HT-29 (cell line): ENCODE measurements at places on chromosomes 3 and 15.
A peak's percentile ranks its signal among the peaks of the same experiment; 100 is the strongest.

DNA sequence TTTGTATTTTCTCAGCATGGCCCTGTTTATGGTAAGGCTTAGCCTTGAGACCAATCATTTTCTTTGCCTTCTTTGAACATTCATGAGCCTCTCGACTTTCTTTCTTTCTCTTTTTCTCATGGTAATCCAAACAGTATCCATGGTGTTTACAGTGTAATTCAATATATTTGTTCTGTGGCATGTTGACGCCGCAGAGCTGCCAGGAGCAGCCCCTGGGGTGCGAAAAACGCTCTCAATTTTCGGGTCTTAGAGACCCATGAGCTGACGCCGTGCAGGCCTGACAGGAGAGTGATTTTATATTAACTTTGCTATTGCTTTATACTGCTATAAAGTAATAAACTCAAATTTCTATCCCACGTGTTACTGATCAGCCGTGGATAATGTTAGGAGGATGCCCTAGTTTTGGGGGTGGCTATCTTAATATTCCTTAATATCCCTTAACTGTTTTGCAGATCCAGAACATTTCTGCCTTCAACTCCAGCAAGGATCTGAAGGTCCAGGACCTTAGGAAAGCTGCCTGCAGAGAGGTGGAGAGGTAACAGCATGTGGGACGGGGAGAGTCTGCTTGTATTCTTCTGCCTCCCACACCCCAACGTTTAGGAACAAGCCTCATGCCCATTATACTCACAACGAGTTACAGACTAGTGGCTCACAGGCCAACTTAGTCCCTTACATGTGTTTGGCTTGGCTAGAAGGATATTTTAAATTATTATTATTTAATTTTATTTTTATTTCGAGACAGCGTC is 29.3 kb upstream of the MYO1E start:
- DNase-seq, result no peak

DNA sequence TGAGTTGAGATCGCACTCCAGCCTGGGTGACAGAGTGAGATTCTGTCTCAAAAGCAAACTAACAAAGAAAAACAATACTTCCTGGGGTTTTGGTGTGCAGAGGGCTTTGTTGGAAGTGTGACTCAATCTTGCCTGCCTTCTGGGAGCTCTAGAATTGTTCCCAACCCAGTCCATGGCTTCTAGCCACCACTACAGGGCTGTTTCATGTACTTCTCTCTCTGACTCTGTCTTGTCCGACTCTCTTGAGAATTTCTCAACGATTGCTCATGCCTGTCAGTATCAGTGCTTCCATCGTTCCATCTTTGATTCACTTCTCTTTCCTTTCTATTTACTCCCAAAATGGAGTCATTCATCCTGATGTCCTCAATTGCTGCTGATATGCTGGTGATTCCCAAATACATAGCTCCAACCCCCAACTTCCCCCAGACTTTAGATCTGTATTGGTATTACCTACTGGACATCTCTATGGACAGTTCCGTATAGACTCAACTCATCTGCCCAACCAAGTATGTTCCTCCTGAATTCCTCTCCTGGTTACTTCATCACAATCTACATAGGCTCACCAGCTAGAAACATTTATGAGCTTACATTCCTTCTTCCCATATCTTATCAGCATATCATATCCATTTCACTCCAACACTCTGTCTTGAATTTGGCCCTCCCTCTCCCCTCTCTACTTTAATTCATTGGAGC is 1.8 kb upstream of the AP2M1 start:
- DNase-seq, result no peak

GRCh38 chr3:158107605-158108444 is 1.6 kb upstream of the SHOX2 start:
- DNase-seq, result no peak

- DNase-seq, result no peak
Measured at GRCh38 chr3:169455472-169455871, 208.0 kb downstream of the MECOM start.

DNA sequence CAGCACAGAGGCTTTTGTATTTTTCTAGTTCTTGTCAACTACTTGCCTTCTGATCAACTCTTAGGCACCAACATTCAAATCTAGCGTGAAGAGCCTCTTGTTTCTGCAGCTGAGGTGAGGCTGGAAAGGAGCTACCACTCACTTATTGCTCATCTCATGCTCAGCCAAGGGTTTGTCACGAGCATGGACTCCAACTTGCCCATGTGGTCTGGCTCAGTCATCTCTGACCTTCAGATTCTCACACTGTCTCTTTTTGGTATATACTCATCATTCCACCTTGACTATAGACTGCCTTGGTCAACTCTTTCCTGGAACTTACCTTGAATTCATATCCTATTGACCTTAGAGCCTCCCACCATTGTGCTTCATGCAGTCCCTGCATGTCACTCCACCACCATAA is 5.2 kb upstream of the GJD2 start:
- no peak for DNase-seq

DNA sequence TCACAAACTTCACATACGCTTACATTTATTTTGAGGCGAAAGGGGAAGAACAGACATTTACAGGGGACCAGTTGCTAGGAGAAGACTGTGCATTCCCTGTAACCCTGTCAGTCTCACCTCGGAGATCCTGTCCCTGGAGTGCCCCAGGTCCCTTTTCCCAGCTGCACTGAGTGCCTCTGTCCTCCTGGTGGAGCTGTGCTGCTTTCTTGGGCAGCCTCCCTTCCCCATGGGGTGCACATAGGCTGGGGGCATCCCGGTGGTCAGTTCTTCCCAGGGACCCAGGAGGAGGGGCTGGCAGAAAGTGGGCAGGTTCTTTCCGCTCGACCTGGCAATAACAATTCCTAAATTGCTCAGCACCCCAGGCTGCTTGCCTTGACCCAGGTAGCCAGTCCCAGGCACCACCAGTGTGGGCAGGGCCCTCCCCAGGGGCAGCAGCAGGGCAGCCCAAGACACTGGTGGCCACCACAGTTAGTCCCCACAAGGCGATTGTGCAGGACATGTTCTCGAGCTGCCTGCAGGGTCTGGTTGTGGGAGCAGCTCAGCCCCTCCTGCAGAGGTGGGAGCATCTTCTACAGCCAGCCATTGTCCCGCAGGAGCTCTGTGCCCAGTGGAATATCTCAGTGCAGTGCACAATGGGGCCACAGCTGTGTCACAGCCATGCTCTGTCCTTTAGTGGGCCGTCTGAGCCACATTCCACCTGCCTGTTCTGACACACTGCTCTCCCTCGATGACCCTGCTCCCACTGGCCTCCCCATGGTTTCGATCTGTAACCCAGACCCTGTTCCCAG is 36.3 kb downstream of the APBA2 start:
- peak; percentile 10 for DNase-seq

- no peak for DNase-seq
Measured at GRCh38 chr3:14592836-14593235, 52.7 kb upstream of the GRIP2 start.
